Stimulated activated CD4-positive, alpha-beta T cell treated with anti-CD3 and anti-CD28 coated beads, Interleukin-1b, Interleukin-23, amount 100 ng/mL, for 1 hour (primary cell): ENCODE measurements at places on chromosomes 6 and 20.

GRCh38 chr6:34597605-34598353 is 41.6 kb upstream of the SPDEF start:
- no peak for DNase-seq

- no peak for DNase-seq
These were observed 161.8 kb downstream of the NFATC2 start for GRCh38 chr20:51380401-51381385.

DNA sequence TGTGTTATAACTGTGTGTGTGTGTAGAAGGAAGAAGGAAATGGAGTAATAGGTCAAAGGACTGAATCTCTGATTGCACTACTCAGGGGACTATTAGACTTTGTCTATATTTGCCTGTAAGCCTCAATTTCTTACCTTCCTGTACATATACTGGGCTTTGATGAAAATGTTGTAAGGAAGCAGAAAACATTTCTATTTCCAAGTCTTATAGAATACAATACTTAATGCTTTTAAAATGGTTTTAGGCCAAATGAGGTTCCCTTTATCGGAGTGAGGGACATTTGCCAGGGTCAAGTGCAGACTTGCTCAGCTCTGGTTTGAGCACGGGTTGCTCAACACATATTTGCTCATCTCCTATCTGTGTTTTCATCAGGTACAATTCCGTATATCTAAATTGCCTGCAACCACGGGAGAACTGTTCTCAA is 28.3 kb downstream of the MEP1A start:
- DNase-seq: no peak

- DNase-seq: no peak
These were observed 13.4 kb downstream of the UST start for GRCh38 chr6:148760258-148760534.

DNA sequence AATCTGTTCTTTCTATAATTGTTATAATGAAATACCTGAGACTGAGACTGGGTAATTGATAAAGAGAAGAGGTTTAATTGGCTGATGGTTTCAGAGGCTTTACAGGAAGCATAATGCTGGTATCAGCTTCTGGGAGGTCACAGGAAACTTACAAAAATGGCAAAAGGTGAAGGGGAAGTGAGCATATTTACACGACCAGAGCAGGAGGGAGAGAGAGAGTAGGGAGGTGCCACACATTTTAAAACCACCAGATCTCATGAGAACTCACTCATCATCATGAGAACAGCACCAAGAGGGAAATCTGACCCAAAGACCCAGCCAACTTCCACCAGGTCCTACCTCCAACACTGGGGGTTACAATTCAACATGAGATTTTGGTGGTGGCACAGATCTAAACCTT is 2.6 kb upstream of the SIRPB1 start:
- no peak for DNase-seq

DNA sequence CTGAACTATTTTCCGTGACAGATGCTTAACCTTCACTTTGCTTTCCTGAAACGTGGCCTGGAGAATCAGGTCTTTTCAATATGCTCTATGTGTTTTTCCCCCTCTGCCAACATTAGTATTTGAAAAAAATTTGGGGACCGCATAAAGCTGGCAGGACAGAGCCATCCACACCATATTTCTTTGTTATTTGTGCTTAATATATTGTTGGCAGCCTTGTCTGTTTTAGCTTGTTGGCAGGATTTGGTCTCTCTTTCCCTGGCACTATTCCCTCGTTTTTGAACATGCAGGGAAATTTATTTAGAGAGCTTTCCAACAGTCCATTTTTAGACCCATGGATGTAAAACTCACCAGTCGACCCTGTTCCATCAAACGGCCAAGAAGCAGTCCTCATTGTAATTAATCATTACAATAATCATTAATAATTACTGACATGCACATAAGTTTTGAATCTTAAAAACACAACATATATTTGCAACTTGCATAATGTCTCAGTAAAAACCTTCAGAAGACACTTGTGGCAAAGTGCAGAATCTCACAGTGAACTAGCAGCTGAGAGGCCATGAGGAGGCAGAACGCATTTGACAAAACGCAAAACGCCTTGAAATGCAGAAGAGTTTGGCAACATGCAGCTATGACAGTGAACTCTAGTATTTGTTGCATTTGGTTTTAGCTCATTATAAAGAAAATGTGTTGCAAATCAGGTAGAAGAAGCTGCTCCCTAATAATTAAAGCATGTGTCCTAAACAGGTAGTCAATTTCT is 514.2 kb downstream of the C6orf118 start:
- DNase-seq: no peak

DNA sequence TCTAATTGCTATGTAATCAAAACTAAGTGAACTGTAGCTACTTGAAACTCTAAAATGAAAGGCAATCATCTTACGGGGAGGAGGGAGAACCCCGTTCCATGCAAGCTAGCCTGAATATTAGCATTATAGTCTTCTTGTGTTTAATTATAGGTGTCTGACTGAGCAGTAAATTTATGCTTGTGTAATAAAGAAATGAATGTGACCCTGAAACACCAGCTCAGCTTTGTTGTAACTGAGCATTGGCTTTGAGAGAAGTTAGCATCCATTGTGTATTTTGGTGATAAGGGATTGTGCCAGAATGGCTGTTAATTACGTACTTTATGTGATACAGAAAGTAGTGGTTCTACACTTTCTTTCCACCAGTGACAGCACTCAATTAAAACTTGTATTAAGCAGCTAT is 86.9 kb downstream of the QKI start:
- DNase-seq: no peak

- DNase-seq: no peak
These were observed 36.5 kb upstream of the PHACTR3 start for GRCh38 chr20:59567585-59568508.

DNA sequence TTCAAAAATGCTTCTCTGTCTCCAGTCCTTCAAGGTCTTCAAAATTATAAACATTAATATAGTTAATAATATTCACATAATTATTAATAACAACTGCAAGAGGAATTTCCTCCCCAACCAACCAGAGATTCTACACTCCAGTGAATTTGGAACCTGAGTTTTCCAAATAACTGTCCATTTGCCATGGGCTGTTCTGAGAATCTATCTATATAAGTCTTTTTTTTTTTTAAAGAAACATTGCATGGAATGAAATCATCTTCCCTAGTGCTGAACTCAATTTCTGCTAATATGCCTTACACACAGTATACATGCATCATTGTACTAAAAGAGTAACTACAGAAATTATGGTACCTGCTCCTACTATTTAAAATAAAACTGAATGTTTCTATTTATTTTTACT is 113.9 kb downstream of the SLC22A3 start:
- no peak for DNase-seq

GRCh38 chr20:59164686-59165391 is 1.2 kb downstream of the ZNF831 start:
- no peak for DNase-seq

GRCh38 chr6:108113557-108114519 is 39.3 kb upstream of the OSTM1 start:
- no peak for DNase-seq

DNA sequence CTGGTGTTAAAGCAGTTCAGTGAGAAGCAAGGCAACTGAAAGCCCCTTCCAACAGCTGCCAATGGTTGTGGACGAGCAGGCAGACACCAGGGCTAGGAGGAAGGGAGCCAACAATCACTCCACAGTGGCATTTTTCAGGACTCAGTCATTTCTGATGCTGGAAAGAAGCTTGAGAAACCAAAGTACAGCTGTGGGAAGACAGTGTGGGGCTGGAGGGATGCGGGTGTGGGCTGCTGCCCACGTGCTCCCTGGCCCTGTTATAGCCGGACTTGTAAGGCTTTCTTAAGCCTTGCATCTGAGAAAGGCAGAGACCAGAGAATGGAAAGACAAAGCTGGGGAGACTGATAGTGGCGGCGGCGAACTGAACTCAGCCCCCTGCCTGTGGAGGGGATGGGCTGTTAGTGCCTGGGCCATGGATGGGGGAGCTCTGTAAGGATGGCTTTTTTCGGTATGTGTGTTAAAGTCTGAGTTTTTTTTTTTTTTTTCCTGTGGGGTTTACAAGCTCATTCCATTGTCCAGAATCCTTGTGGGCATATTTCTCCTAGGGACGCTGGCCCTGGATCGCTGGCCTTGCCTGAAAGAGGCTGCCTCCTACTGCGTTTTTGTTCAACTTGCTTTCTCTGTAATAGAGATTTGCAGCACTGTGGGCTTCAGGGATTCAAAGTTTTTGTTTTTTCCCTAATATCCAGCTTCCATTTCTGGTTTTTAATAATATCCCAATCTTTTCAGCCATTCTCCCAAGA is 91.7 kb downstream of the GJA10 start:
- no peak for DNase-seq

GRCh38 chr20:31923388-31924331 is 28.2 kb downstream of the PDRG1 start:
- DNase-seq: no peak

DNA sequence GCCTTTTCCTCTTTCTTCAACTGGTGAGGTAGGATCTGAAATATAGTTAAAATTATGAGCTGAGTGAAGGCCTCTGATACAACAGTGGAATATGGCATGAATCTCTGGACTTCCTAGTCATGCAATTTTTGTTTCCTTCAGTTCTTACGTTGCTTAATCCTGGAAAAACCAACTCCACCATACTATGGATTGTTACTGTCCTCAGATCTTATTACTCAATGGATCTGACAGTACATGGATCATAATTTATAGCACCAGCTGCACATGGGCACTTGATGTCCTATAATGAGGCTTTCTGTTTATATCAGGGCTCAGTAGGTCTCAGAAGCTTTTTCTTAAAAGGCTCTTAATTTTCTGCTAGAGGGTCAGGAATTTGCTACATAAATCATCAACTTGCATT is 1341.0 kb upstream of the EYS start:
- DNase-seq: no peak

- DNase-seq: no peak
These were observed 41.0 kb downstream of the SAMD5 start for GRCh38 chr6:147549531-147549930.

- no peak for DNase-seq
These were observed 15.4 kb upstream of the IER3 start for GRCh38 chr6:30759575-30760239.

GRCh38 chr6:124560873-124561567 is 401.2 kb upstream of the RNF217 start:
- no peak for DNase-seq

DNA sequence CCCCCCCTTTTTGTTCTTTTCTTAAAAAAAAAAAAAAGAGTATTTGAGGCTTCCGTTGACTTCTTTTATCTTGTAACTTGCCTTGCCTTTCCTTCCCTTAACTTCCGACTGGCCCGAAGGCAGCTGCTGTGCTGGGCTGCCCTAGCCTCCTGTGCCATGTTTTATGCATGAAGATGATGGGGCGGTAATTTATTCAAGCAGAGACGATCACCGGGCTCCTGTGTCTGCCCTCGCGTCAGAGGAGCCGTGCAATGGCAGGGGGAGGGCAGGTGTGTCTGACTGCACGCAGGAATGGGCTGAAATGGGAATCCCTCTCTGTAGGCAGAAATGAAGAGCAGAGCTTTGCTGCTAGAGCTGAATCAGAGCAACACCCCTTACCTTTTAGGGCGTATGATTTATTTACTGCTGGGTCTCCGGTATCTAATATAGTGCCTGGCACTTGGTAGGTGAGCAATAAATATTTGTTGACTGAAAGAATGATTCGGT is 106.3 kb upstream of the RIPOR2 start:
- DNase-seq: no peak

DNA sequence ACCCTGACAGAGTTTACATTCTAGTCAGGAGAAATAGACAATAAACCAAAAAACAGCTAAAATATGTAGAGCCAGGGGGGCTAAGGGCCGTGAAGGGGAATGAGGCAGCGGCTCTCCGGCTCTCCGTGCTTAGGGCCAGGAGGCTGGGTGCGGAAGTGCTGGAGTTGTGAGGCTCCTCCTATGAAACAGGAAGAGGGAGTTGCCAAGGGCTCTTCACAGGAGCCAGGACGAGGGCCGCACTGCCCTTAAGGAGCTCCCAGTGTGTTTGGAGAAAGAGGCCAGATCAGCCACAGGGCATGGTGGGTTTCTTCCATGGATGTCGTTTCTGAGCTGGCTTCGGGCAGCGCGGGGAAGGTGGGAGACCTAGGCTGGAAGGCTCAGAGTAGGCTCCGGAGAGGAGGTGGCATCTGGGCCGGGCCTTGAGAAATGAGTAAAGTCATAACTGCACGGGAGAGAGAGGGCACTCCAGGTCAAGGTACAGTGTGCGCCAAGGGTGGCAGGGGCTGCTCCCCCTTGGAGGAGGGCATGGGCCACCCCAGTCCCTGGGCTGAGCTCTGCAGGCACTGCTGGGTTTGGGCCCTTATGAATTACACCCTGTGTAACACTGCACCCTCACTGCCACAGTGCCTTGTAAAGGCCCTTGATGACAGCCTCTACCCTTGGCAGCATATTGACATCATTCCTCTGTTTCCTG is 20.8 kb upstream of the MLN start:
- DNase-seq: no peak

- DNase-seq: no peak
These were observed 469.1 kb downstream of the BTBD3 start for GRCh38 chr20:12386821-12387220.

- no peak for DNase-seq
These were observed 22.2 kb downstream of the SAMHD1 start for GRCh38 chr20:36929290-36929689.

DNA sequence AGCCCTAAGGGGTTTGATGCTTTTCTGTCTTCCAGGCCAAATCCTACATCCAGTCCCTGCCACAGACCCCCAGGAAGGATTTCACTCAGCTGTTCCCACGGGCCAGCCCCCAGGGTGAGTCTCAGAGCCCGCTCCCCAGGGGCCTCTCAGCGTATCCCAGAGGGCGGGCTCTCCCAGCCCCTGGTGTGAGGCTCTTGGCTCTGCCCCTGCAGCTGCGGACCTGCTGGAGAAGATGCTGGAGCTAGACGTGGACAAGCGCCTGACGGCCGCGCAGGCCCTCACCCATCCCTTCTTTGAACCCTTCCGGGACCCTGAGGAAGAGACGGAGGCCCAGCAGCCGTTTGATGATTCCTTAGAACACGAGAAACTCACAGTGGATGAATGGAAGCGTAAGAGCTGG is 8.4 kb downstream of the MAPK13 start:
- DNase-seq: no peak

DNA sequence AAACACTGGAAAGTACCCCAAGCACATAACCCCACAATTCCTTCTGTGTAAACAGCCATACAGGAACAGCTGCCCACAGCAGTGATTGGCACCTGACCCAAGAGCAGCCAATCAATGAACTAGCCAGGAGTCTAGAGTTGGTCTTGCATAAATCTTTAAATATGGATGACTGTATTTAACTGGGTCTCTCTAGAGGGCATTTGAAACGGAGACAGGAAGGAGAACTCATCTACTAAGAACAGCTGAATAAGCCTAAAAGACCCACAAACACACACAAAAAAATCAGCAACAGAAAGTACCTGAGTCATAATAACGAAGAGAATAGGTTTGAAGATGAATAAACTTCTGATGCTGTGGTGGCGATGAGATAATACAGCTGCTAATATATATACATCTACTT is 49.0 kb upstream of the ASF1A start:
- no peak for DNase-seq

DNA sequence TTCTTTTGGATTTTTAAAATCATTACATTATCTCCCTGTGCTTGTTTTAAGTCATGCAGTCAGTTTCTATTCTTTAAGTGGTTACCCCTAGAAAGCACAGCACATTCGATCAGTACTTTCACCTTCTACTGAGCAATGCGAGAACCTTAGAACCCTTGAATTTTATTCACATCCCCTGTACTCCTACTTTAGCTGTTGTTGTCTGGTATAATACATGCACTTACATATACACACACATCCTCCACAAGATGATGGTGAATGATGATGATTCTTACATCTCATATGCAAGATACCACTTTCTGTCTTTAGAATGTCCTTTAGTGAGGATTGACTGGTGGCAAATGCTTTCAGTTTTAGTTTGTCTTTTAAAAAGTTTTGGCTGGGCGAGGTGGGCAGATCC is 5.7 kb downstream of the CDC40 start:
- no peak for DNase-seq
